Left cardiac atrium (tissue), 4 donors: ENCODE measurements at places on chromosomes 7 and 10.

- no peak for DNase-seq
Measured at GRCh38 chr7:55308186-55308929, 56.8 kb upstream of the LANCL2 start.

GRCh38 chr10:35386594-35387174 lies 50.4 kb downstream of the CCNY start:
- peak; percentile 53 for DNase-seq

DNA sequence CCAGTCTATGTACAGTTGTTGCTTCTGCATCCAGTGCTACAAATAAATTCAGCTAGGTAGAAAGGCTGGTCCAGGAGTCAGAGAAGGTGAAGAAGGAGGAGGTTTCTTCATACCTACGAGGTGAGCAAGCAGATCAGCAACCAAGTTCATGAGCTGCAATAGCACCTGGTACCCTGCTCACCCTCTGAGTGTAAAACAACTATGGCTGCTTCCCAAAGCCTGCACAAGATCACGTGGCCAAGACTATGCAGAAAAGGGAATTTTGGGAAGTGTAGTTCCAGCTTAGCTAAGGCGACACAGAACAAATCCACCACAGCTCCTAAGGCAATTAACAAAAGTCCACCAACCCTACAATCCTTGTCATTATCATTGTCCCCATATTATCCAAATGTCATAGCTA lies 95.9 kb upstream of the AUTS2 start:
- DNase-seq = no peak

GRCh38 chr7:113071465-113071864 lies 15.2 kb downstream of the GPR85 start:
- no peak for DNase-seq

DNA sequence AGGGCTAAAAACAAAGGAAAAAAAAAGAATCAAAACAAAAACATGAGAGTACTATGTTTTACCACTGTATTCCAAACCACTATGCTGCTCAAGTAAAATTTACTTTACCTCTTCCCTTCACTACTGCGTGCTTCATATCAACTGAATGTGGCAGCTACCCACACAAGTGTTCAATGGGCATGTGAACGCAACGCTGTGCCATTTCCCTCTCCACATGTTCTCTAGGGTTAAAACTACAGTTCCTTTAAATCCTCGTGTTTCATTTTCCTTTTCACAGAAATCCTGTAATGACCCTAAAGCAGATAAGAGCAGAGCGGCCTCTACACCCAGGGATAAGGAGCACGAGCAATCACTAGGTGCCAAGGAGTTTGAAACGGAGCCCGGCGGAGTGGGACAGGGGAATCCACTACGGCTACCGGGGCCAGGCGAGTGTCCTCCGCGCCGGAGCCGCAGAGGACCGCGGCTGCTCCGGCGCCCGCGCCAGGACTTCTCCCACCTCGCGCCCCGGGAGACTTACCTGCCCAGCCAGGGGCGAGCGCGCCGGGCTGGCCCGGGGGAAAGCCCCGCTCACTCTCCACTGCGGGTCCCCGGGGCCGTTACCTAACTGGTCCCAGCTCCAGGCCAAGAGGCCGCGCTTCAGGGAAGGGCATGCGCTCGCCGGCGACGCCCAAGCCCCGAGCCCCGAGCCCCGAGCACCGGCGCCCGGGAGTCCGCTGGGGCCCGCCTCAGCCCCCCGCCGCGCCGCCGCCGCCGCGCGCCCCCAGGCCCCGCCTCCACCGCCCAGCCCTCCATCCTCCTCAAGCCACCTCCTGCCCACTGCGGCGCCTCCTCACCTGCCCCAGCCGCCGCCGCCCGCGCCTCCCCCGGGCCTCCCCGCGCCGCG lies 711 bp downstream of the NAMPT start:
- DNase-seq = peak; percentile 72

DNA sequence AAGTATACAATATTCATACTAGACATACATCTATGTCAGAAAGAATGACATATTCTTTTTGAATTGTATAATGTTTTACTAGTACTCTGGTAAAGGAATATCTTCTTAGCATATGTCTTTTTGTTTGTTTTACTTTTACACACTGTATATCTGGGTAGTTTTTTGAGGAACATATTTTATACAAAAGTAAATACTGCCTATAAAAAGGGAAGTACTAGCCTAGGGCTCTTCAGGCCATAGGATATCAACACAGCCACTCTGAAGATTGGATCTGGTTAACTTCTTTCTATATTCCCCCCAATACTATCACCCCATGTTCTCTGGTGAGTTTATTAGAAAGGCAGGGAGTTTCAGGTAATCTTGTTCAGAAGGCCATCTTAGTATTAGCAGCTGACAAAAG lies 134.6 kb downstream of the ZNF438 start:
- no peak for DNase-seq

DNA sequence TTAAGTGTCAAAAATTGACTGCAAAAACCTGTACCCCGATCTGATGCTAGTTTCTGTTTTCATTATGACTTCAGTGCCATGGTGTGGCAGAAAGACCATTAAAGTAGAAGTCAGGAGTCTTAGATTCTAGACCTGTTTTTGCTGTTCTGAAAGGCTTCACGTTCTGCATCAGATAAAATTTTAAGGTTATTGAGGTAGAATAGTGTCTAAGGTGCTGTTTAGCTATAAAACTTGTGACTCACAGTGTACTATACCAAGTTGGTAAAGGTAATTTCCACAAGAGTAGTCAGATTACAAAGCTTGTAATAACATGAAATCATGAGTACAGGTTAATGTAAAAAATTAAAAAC lies 38.6 kb downstream of the ZNRF2 start:
- no peak for DNase-seq

GRCh38 chr7:155971180-155971770 lies 159.0 kb upstream of the SHH start:
- no peak for DNase-seq
